ENCODE measurements at places on chromosomes 6 and 20. TPM values are rescaled to one million over a fixed set of nuclear protein-coding genes. Genes with fewer than 3 reads are reported as not detected.
A peak's percentile ranks its signal among the peaks of the same experiment; 100 is the strongest.

- H3K27ac ChIP-seq = no peak overlapping the region
- no peaks in the 10 kb centered on the region for H3K27me3 ChIP-seq
- H3K4me3 ChIP-seq = no peak overlapping the region
- no peak for DNase-seq
- no peaks in the 10 kb centered on the region for H3K4me1 ChIP-seq
These were observed 25.5 kb upstream of the VEGFA start for GRCh38 chr6:43744491-43744890.

DNA sequence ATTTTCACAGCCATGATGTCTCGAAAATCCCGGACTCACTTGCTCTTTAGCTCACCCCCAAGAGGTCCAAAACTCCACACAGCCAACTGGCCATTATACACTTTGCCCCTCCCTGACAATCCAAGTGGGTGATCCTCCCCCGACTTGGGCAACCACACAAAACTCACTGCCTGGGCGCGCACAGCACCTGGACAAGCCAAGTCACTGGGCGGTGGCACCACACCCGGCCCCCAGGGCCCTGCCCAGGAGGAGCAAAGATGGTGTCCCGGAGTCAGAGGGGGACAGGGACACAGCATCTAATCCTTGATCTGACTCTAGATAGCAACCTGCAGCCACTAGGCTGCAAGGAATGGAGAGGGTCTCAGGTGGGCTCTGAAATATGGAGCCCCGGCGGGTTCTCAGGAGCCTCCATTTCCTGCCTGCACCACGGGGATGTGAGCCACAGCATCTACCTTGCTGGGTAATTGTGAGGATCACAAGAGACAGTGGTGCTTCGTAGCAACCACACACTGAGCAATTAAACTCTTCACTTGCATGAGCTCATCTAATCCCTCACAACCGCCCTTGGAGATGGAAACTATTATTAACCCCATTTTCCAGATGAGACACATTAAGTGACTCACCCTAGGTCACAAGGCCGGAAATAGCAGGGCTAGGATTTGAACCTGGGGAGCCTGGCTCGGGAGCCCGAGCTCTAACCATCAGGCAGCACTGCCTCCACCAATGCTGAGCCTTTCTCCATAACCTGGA, 66.6 kb downstream of the BMP7 start:
- no peak overlapping the region for H3K4me3 ChIP-seq
- H3K27me3 ChIP-seq = no peaks in the 10 kb centered on the region
- H3K36me3 ChIP-seq = no peaks in the 10 kb centered on the region
- H3K4me1 ChIP-seq = no peaks in the 10 kb centered on the region
- DNase-seq = no peak
- H3K27ac ChIP-seq = no peak overlapping the region

DNA sequence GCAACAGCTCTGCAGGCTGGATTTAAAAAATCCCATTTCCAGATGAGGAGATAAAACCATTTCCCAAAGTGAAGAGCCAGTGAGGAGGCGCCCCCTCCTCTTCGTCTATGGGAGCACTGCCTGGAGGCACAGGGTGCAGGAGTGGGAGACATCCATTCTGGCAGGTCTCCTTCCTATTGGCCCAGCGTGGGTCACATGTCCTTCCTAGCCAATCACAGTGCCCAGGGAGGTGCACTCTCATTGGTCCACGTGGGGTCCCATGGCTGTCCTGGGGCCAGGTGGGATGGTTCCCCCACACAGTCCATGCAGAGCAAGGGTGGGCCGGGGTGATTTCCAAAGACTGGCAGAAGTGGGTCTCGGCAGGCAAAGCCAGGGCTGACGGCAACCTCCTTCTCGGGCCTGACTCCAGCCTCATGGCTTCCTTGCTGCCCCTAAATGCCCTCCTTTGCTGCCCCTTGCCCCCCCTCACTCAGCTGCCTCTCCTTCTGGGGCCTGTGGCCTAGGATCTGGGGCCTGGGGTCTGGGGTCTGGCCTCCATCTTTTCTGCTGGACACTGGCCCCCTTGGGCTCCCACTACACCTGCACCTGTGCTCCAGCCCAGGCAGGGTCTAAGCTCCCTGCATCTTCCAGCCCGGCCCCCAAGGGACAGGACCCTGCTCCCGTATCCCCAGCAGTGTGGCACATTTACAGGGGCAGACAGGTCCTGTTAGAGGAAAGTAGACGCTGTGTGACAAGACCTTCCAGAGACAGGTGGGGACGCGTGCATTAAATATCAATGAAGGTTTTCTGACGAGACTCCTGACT, 231.7 kb downstream of the TAF4 start:
- H3K4me3 ChIP-seq = no peak overlapping the region
- no peaks in the 10 kb centered on the region for H3K36me3 ChIP-seq
- H3K27me3 ChIP-seq = no peaks in the 10 kb centered on the region
- no peak for DNase-seq
- no peaks in the 10 kb centered on the region for H3K4me1 ChIP-seq

GRCh38 chr6:52735071-52735470, 28.2 kb downstream of the GSTA2 start:
- no peaks in the 10 kb centered on the region for H3K36me3 ChIP-seq
- no peaks in the 10 kb centered on the region for H3K4me1 ChIP-seq
- no peak for DNase-seq
- H3K27me3 ChIP-seq = no peaks in the 10 kb centered on the region
- no peak overlapping the region for H3K27ac ChIP-seq

DNA sequence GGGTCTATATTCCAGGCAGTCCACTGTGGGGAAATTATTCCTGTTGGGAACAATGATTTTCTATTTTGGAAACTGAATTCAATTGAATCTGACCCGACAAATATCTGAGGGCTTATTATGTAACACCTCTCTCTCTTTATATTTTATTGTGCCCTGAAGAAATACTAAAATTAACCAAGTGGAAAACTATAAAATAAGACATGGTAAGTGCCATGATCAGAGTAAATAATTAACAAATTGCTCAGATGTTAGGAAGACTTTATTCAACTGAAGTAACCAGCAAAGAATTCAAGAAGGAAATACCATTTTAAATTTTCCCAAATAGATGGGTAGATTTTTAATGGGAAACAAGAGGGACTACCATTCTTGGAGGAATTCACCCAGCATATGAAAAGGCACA, 632.9 kb downstream of the MAFB start:
- H3K36me3 ChIP-seq = no peaks in the 10 kb centered on the region
- no peaks in the 10 kb centered on the region for H3K4me1 ChIP-seq
- H3K4me3 ChIP-seq = no peak overlapping the region
- no peaks in the 10 kb centered on the region for H3K27me3 ChIP-seq
- DNase-seq = no peak

- H3K36me3 ChIP-seq = no peaks in the 10 kb centered on the region
- no peaks in the 10 kb centered on the region for H3K27me3 ChIP-seq
- H3K4me1 ChIP-seq = no peaks in the 10 kb centered on the region
- no peak overlapping the region for H3K27ac ChIP-seq
- no peak for DNase-seq
These were observed 2.9 kb downstream of the BIRC7 start for GRCh38 chr20:63238514-63239125.

The EDN1 gene
- 2.8 TPM for total RNA-seq

- DNase-seq = no peak
- no peaks in the 10 kb centered on the region for H3K27me3 ChIP-seq
- no peak overlapping the region for H3K4me3 ChIP-seq
- no peaks in the 10 kb centered on the region for H3K4me1 ChIP-seq
These were observed 26.7 kb downstream of the ECI2 start for GRCh38 chr6:4108561-4109093.

DNA sequence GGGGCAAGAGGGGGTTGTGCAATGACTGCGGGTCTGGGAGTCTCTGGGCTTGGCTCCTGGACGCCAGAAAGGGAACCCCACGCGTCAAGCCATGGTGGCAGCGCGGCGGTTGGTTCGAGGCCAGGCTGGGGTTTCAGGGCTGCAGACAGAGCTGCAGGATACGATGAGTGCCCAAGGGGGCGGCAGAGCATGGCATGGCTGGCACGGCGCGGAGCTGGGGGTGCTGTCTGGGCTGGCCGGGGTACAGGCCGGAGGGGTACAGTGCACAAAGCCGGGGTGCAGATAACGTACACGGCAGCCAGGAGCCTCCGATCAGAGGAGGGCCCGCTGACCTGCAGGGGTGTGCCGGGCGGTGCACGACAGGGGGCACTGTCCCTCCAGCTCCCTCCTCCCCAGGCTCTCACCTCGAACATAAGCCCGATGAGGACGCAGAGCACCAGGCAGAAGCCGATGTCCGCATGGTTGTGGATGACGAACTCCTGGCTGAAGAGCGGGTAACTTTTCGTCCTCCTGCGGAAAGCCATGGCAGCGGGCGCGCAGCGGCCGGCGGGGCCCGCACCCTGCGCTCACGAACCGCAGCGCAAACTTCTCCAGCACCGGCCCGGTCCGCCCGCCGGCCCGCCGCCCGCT, 353 bp downstream of the TRAM2 start:
- no peaks in the 10 kb centered on the region for H3K36me3 ChIP-seq
- peak overlapping the region; percentile 69 for H3K4me3 ChIP-seq
- DNase-seq = peak; percentile 70
- H3K4me1 ChIP-seq = peaks cover 5% of the 10 kb centered on the region
- H3K27me3 ChIP-seq = no peaks in the 10 kb centered on the region

- no peak for DNase-seq
- H3K4me1 ChIP-seq = no peaks in the 10 kb centered on the region
- no peaks in the 10 kb centered on the region for H3K36me3 ChIP-seq
- no peak overlapping the region for H3K27ac ChIP-seq
These were observed 287.2 kb downstream of the QKI start for GRCh38 chr6:163701762-163702161.

- no peak overlapping the region for H3K4me3 ChIP-seq
- no peaks in the 10 kb centered on the region for H3K27me3 ChIP-seq
- no peak for DNase-seq
- no peak overlapping the region for H3K27ac ChIP-seq
- H3K4me1 ChIP-seq = no peaks in the 10 kb centered on the region
These were observed 161.4 kb downstream of the DNAH8 start for GRCh38 chr6:38876475-38876874.

The SLCO4A1 gene
- 28.2 TPM for total RNA-seq

The DNMT3B gene
- total RNA-seq = 0.26 TPM

DNA sequence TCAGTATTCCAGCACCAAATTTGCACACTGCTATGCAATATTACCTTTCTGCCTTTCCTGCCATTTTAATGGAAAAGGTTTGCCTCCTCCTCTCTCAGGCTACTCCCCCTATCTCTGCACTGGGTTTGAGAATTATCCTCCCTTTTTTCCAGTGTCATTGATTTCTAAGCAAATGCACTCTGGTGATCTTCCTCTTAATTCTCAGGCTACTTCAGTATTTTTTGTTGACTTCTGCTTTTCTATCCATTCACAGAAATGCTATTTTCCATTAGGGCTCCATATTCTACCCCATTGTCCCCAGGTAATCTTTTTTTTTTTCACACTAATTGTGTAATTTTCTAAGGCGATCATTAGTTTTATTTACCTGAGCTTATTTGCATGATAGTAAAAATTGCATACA, 144.0 kb downstream of the GJA1 start:
- H3K27me3 ChIP-seq = no peaks in the 10 kb centered on the region
- no peak overlapping the region for H3K27ac ChIP-seq
- no peaks in the 10 kb centered on the region for H3K4me1 ChIP-seq
- DNase-seq = no peak

The LST1 gene
- total RNA-seq = not detected

DNA sequence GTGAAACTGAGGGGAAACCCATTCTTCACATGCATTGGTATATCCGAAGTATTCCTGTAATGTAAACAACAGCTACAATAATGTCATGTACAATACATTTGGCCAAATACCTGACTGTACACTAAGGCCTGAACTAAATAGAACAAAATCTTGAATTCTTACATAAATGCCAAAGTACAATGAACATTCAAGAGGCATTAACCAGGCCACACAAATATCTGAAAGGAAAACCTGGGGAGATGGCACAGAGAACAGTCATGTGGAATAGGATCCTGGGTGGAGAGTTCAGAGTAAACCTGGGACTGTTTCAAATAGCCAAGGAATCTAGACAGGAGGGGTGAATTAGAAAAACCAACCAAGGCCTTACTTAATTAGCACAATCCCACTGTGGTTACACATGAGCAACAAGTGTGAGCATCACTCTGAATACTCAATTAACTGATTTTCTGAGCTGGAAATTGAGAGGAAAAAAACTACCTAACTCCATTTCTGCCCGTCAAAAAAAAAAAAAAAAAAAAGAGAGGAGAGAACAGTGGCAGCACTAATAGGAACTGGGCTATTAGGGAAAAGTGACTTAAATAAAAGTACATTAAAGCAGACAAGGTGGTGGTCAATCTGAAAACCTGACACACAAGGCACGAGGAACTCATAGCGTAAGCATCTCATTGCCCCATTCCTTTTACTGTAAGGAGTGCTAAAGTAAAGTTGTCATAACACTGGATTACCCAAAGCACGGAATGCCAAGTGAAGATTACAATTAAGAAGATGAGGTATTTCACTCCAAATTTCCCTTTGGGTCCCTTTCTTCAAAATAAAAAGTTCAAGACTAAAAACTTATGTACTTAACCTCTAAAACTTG, 10.9 kb downstream of the SNX5 start:
- peak overlapping the region; percentile 78 for H3K27ac ChIP-seq
- H3K36me3 ChIP-seq = no peaks in the 10 kb centered on the region
- no peak for DNase-seq
- H3K27me3 ChIP-seq = no peaks in the 10 kb centered on the region
- no peak overlapping the region for H3K4me3 ChIP-seq
- H3K4me1 ChIP-seq = no peaks in the 10 kb centered on the region

- H3K36me3 ChIP-seq = no peaks in the 10 kb centered on the region
- H3K4me3 ChIP-seq = no peak overlapping the region
- no peaks in the 10 kb centered on the region for H3K4me1 ChIP-seq
- DNase-seq = no peak
- H3K27me3 ChIP-seq = no peaks in the 10 kb centered on the region
- no peak overlapping the region for H3K27ac ChIP-seq
These were observed 150.4 kb upstream of the BMP5 start for GRCh38 chr6:56025795-56026194.

DNA sequence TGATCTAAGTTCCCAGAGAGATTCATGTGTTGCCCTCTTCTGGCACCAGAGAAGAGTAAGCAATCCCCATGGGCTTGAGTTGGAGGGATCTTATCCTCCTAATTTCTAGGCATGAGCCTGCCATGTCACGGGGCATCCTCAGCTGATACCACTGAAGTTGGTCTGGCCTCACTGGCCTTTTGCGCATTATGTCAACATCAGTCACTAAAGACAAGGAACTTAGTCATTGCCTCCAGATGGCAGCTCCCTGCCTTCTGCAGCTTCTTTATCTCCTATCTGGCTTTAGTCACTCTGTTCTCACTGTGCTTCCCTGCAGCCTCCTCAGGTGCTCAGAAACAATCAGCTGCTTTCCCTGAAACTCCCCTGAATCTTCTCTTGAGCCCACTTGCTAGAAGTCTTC, 312.2 kb downstream of the ADGRG6 start:
- no peak for DNase-seq
- no peaks in the 10 kb centered on the region for H3K36me3 ChIP-seq
- no peaks in the 10 kb centered on the region for H3K27me3 ChIP-seq
- H3K27ac ChIP-seq = no peak overlapping the region

GRCh38 chr6:4543596-4543995, 232.6 kb upstream of the CDYL start:
- H3K36me3 ChIP-seq = peaks cover 3% of the 10 kb centered on the region
- no peaks in the 10 kb centered on the region for H3K4me1 ChIP-seq
- no peak for DNase-seq
- H3K4me3 ChIP-seq = no peak overlapping the region

DNA sequence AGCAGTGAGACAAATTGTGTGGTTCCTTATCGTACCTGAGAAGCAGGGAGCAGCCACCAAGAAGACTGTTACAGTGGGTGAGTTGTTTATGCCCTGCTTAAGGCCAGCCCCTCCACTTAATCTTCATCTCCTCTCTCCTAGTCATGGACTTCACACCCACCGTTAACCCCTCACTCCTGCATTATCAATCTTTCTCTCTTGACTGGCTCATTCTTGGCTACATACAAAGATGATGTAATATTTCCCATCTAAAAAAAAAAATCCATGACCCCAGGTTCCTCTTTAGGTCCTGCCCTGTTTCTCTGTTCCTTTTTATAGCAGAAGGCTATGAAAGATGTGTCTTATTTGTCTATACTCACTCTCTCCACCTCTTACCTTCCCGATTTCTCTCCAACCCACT, 72.4 kb downstream of the SHLD1 start:
- H3K27ac ChIP-seq = no peak overlapping the region
- DNase-seq = no peak
- H3K27me3 ChIP-seq = no peaks in the 10 kb centered on the region
